MCF 10A (cell line): ENCODE measurements at places on chromosomes 2 and 18.

- no peaks in the 10 kb centered on the region for H3K36me3 ChIP-seq
- no peak overlapping the region for H3K4me3 ChIP-seq
- no peaks in the 10 kb centered on the region for H3K27me3 ChIP-seq
Observed at GRCh38 chr2:157699009-157699408, 70.3 kb upstream of the ACVR1C start.

- H3K36me3 ChIP-seq: no peaks in the 10 kb centered on the region
- no peaks in the 10 kb centered on the region for H3K4me1 ChIP-seq
- no peak overlapping the region for H3K4me3 ChIP-seq
- no peaks in the 10 kb centered on the region for H3K27me3 ChIP-seq
- H3K27ac ChIP-seq: no peak overlapping the region
Observed at GRCh38 chr2:126916744-126917143, 18.1 kb downstream of the TEX51 start.

GRCh38 chr2:96508521-96509113, 3.5 kb upstream of the NEURL3 start:
- H3K27ac ChIP-seq: no peak overlapping the region
- H3K4me1 ChIP-seq: peaks cover 16% of the 10 kb centered on the region
- H3K4me3 ChIP-seq: no peak overlapping the region
- no peak for DNase-seq
- H3K27me3 ChIP-seq: peaks cover 18% of the 10 kb centered on the region

DNA sequence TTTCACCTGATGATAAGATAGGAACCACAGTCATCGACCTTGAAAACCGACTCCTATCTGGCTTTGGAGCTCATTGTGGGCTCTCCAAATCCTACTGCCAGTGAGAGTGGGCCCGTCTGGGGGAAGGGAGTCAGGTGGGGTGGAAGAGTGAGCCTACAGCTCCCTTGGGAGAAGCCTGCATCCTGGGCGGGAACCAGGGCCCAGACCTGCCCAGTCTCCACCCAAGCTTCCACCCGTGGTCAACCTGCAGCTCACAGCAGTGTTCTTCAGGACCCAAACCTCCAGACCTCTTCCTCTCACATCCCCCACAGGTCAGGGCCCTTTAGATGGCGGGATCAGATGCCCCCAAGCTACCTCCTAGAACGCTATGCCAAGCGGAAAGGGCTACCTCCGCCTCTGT, 40.2 kb downstream of the LMAN2L start:
- no peaks in the 10 kb centered on the region for H3K27me3 ChIP-seq
- no peaks in the 10 kb centered on the region for H3K36me3 ChIP-seq
- H3K4me1 ChIP-seq: peaks cover 5% of the 10 kb centered on the region

DNA sequence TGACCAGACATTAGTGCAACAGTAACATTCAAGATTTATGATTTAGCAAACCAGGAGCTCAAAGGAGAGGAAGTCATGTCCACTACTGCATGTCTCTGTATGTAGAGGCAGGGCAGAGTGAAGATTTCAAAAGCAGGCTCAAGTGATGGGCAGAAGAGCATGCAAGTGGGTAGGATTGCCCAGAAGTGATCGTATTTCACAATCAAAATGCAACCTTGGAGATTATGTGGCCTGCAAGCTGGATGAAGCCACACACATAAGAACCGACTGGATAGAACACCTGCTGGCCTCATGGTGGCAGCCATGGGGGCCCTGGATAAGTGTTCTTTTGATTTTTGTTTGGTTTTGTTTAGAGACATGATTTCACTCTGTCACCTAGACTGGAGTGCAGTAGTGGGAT, 286.8 kb upstream of the RAB12 start:
- H3K4me3 ChIP-seq: no peak overlapping the region
- DNase-seq: no peak
- no peaks in the 10 kb centered on the region for H3K4me1 ChIP-seq
- H3K36me3 ChIP-seq: peaks cover 12% of the 10 kb centered on the region
- H3K27me3 ChIP-seq: no peaks in the 10 kb centered on the region
- H3K27ac ChIP-seq: no peak overlapping the region

DNA sequence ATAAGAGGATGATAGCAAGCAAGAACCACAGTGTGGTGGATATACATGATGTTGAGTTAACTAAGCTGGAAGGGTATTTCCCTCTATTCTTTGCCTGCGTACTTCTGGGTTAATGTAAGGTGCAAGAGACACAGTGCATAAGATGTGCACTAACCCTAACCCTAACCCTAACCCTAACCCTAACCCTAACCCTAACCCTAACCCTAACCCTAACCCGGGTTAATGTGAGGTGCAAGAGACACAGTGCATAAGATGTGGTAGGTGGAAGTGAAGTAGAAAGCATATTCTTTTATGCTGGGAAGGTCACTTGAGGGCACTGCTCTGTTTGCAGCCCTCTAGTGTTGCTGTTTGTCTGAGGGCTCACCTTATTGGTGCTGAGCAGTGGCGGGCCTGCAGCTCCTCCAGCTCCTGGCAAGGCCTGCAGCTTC, 181.5 kb upstream of the ITGA4 start:
- H3K36me3 ChIP-seq: no peaks in the 10 kb centered on the region
- no peaks in the 10 kb centered on the region for H3K27me3 ChIP-seq
- H3K4me1 ChIP-seq: no peaks in the 10 kb centered on the region

GRCh38 chr2:215784371-215784783, 229.0 kb downstream of the MREG start:
- H3K27ac ChIP-seq: no peak overlapping the region
- H3K4me1 ChIP-seq: no peaks in the 10 kb centered on the region
- no peak overlapping the region for H3K4me3 ChIP-seq
- no peak for DNase-seq
- H3K36me3 ChIP-seq: no peaks in the 10 kb centered on the region
- H3K27me3 ChIP-seq: no peaks in the 10 kb centered on the region

GRCh38 chr2:105258835-105259350, 17.4 kb downstream of the GPR45 start:
- H3K4me3 ChIP-seq: no peak overlapping the region
- no peak overlapping the region for H3K27ac ChIP-seq
- peaks cover 6% of the 10 kb centered on the region for H3K4me1 ChIP-seq
- DNase-seq: no peak

DNA sequence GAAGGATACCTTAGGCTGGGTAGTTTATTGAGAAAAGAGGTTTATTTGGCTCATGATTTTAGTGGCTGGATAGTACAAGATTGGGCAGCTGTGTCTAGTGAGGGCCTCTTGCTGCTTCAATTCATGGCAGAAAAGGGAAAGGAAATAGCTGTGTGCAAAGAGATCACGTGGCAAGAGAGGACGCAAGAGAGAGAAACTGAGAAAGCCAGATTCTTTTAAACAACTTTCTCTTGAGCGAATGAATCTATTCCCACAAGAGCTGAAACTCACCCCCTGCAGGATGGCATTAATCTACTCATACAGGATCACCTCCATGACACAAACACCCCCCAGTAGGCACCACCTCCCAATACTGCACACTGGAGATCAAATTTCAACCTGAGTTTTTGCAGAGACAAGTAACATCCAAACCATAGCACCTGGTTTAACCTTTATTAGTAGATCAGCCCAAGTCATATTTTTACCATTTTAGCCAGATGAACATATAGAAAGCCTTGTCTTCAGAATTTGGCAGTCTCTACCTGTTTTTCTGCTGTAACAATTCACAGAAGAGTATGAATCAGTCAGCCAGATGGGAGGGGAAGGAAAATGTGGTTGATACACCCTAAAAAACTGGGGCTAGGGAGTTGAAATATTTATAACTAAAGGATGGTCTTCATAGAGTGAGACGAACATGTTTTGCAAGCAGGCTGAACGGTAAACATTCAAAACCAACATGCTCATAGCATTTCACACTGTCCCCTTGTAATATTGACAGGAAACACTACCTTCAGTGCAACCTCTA, 73.9 kb upstream of the NCKAP5 start:
- H3K27me3 ChIP-seq: no peaks in the 10 kb centered on the region
- no peak overlapping the region for H3K27ac ChIP-seq
- H3K36me3 ChIP-seq: no peaks in the 10 kb centered on the region
- no peaks in the 10 kb centered on the region for H3K4me1 ChIP-seq
- H3K4me3 ChIP-seq: no peak overlapping the region

GRCh38 chr2:121285926-121286325, 924 bp upstream of the TFCP2L1 start:
- H3K4me3 ChIP-seq: no peak overlapping the region
- H3K27me3 ChIP-seq: no peaks in the 10 kb centered on the region
- peaks cover 3% of the 10 kb centered on the region for H3K36me3 ChIP-seq
- DNase-seq: no peak
- peaks cover 22% of the 10 kb centered on the region for H3K4me1 ChIP-seq

GRCh38 chr2:15761056-15761455, 169.4 kb downstream of the DDX1 start:
- no peaks in the 10 kb centered on the region for H3K36me3 ChIP-seq
- DNase-seq: no peak
- H3K27ac ChIP-seq: no peak overlapping the region
- no peaks in the 10 kb centered on the region for H3K4me1 ChIP-seq
- peaks cover 68% of the 10 kb centered on the region for H3K27me3 ChIP-seq

- H3K27me3 ChIP-seq: peaks cover 28% of the 10 kb centered on the region
- H3K4me3 ChIP-seq: no peak overlapping the region
- no peaks in the 10 kb centered on the region for H3K4me1 ChIP-seq
- no peak for DNase-seq
- H3K27ac ChIP-seq: no peak overlapping the region
Observed at GRCh38 chr2:30778611-30779010, 28.6 kb downstream of the CAPN13 start.

- DNase-seq: no peak
- no peak overlapping the region for H3K4me3 ChIP-seq
- H3K36me3 ChIP-seq: no peaks in the 10 kb centered on the region
- no peaks in the 10 kb centered on the region for H3K4me1 ChIP-seq
- H3K27ac ChIP-seq: no peak overlapping the region
Observed at GRCh38 chr18:26902291-26902690, 36.8 kb upstream of the AQP4 start.

GRCh38 chr18:44973282-44973681, 292.6 kb downstream of the SETBP1 start:
- no peaks in the 10 kb centered on the region for H3K27me3 ChIP-seq
- DNase-seq: peak; percentile 22
- H3K4me1 ChIP-seq: no peaks in the 10 kb centered on the region
- H3K36me3 ChIP-seq: no peaks in the 10 kb centered on the region
- H3K4me3 ChIP-seq: no peak overlapping the region

- no peak overlapping the region for H3K4me3 ChIP-seq
- H3K27ac ChIP-seq: no peak overlapping the region
Observed at GRCh38 chr2:169107645-169108044, 38.3 kb downstream of the DHRS9 start.

GRCh38 chr18:77177009-77177408, 44.4 kb upstream of the MBP start:
- no peak for DNase-seq
- H3K4me3 ChIP-seq: no peak overlapping the region
- no peak overlapping the region for H3K27ac ChIP-seq
- no peaks in the 10 kb centered on the region for H3K36me3 ChIP-seq

DNA sequence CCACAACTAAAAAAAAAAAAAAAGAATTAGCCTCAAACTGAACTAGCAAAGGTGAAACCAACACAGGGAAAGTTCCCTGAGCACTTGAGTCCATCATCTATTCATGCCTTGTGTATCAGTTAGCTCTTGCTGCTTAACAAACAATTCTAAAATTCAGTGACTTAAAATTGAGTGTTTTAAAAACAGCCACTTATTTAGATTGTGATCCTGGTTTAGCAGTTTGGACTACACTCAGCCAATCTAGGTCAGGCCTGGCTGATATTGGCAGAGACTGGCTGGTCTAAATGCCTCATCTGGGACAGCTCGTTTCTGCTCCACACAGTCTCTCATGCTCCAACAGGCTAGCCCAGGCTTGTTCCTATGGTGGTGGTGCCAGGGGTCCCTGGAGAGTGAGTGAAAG, 247.9 kb downstream of the ATAD2B start:
- DNase-seq: no peak
- H3K27ac ChIP-seq: no peak overlapping the region
- no peaks in the 10 kb centered on the region for H3K4me1 ChIP-seq

DNA sequence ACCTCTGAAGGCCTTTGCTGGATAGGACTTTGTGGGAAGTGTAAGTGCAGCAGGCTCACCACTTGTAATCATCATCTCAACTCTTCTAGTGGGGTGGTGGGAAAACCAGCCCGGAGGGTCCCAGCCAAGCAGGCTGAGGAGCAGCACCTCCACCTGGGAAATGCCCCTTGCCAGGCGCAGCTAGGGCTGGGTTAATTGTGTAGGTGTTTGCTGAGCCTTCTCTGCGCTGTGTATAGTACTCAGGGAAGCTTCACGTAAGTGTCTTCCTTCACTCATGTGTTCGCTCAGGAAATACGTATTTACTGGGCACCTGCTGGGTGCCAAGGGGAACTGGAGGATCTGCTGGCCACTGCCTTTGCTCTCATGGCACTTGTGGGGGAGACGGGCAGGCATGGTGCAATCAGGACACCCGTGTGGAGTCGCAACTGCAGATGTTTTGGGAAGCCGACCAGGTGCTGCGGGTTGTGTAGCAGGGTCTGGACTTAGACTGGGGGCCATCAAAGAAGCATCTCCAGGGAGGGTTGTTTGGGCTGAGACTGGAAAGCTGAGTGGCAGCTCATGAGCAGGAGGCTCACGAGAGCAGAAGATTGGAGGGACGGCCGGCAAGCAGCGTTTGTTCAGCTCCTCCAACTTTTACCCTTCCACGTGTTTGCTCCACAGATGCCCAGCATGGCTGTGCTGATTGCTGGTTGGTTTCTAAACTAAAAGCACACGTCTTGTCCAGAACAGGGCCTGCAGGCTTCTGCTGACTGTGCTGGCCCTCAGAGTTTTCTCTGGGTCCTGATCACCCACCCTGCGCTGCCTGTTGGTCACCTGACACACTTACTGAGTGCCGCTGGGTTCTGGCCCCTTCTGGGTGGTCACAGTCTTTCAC, 164.6 kb downstream of the LDLRAD4 start:
- H3K36me3 ChIP-seq: no peaks in the 10 kb centered on the region
- H3K4me1 ChIP-seq: no peaks in the 10 kb centered on the region
- DNase-seq: no peak
- H3K27me3 ChIP-seq: no peaks in the 10 kb centered on the region
- no peak overlapping the region for H3K4me3 ChIP-seq
- H3K27ac ChIP-seq: no peak overlapping the region

GRCh38 chr2:118747637-118748036, 99.8 kb downstream of the EN1 start:
- H3K36me3 ChIP-seq: no peaks in the 10 kb centered on the region
- DNase-seq: no peak
- H3K4me3 ChIP-seq: no peak overlapping the region
- H3K4me1 ChIP-seq: peaks cover 8% of the 10 kb centered on the region
- H3K27ac ChIP-seq: peak overlapping the region; percentile 67

- H3K4me3 ChIP-seq: no peak overlapping the region
- no peak overlapping the region for H3K27ac ChIP-seq
- H3K36me3 ChIP-seq: no peaks in the 10 kb centered on the region
- H3K4me1 ChIP-seq: peaks cover 18% of the 10 kb centered on the region
- DNase-seq: no peak
Observed at GRCh38 chr2:84886791-84887190, 5.9 kb upstream of the TRABD2A start.

GRCh38 chr18:45828917-45829811, 3.7 kb downstream of the SIGLEC15 start:
- no peak overlapping the region for H3K4me3 ChIP-seq
- H3K4me1 ChIP-seq: peaks cover 13% of the 10 kb centered on the region
- no peak for DNase-seq
- H3K36me3 ChIP-seq: no peaks in the 10 kb centered on the region
- no peaks in the 10 kb centered on the region for H3K27me3 ChIP-seq

- H3K4me1 ChIP-seq: peaks cover 28% of the 10 kb centered on the region
- peaks cover 12% of the 10 kb centered on the region for H3K36me3 ChIP-seq
- H3K27ac ChIP-seq: no peak overlapping the region
- DNase-seq: peak; percentile 46
- no peaks in the 10 kb centered on the region for H3K27me3 ChIP-seq
Observed at GRCh38 chr2:47891369-47892337, 14.6 kb downstream of the FBXO11 start.
